ENCODE measurements at places on chromosomes 1 and 21.

DNA sequence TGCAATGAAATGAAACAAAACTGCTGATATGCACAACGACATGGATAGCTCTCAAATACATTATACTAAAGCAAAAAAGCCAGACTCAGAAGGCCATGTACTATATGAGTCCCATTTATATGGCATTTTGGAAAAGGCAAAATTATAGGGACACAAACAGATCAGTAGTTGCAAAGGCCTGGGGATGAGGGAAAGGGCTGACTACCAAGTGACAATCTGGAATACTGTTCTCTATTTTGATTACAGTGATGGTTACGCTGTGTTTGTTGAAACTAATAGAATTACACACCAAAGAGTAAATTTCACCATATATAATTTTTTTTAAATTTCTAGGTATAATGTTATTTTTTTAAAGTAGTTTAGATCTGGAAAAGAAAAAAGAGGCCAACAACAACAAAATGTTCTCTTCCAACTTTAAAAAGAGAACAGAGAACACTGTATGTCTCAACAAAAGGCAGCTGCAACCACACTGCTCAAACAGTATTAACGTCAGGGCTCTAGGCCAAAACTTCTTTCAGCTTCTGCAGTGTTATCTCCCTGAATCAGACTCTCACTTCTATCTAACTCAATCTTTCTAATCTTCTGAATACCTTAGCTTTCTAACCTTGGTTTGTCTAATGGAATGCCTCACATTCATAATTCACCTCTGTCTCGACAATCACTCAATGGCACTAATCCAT, 75.8 kb downstream of the FOXJ3 start:
- peak; percentile 5 for DNase-seq

DNA sequence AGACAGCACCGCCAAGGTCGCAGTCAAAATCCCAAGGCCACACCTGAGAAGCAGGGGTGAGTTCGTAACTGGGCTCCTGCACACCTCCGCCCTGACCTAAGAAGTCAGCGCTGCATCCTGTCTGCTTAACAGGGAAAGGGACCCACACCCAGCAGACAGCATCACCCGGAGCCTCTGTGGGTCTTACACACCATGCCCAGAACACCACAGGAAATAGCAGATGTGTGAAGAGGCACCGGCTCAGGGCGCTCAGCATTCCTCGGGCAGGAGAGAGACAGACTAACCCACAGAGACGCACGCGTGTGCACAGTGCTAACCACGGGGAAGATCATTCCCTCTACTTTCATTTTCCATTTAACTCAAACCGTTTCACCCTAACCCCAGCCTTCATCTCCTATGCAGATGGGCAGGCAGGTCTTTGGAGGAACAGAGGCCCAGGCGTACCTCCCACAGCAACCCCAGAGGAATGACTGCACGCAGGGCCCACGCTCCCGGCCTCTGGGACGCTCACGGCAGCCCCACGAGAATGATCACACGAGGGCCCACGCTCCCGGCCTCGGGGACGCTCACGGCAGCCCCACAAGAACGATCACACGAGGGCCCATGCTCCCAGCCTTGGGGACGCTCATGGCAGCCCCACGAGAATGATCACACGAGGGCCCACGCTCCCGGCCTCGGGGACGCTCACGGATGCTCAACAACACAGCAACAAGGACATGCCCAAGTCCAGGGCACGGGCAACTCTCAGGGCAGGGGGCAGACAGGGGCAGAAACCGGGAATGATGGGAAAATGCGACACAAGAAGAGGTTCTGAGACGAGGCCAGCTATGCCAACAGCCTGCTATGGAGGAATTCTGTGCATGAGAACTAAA, 20.9 kb downstream of the POFUT2 start:
- DNase-seq, result no peak

- DNase-seq, result no peak
Measured at GRCh38 chr1:112030157-112030556, 40.7 kb upstream of the KCND3 start.

- peak; percentile 38 for DNase-seq
Measured at GRCh38 chr1:211332830-211333229, 6.2 kb downstream of the TRAF5 start.

DNA sequence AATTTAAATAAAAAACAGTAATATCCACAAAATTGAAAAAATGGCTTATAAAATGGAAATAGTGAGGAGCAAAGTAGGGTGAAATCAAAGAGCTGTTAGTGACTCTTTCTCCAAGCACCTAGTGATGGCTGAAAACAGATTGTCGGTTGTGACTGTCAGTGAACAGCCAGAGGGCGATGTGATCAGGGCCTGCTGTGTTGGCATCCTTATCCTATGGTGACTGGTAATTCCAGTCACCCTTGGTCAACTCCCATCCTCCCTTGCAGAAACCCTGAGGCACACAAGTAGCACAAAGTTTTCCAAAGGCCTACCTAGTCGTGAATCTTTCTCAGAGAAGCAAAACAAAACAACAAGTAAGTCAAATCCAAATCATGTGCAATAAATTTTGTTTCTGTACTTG, 599.8 kb upstream of the CXADR start:
- no peak for DNase-seq

- peak; percentile 79 for DNase-seq
Measured at GRCh38 chr1:241507189-241507863, 12.2 kb downstream of the FH start.

DNA sequence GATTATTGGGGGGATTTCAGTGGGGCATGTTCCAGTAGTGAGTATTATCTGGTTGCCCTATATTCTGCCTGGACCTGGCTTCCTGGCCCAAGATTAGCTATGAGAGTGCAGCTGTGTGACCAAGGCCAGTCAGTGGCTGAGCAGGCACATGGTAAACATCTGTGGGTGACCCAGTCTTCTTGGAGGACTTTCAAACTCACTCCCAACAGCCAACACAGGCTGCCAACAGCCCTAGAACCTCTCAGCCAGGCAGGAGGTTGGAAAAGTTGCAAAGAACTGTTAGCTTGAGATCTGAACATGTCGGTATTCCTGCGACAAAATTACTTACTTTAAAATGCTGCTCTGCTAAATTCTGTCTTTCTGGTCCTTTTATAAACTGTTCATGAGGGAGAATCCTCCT, 192.4 kb downstream of the TGFBR3 start:
- no peak for DNase-seq

GRCh38 chr1:44108241-44108640, 10.4 kb upstream of the KLF17 start:
- peak; percentile 23 for DNase-seq

GRCh38 chr1:21192871-21193270, 16.2 kb upstream of the EIF4G3 start:
- no peak for DNase-seq

GRCh38 chr1:179865377-179865776, 12.2 kb downstream of the TOR1AIP2 start:
- DNase-seq, result no peak

DNA sequence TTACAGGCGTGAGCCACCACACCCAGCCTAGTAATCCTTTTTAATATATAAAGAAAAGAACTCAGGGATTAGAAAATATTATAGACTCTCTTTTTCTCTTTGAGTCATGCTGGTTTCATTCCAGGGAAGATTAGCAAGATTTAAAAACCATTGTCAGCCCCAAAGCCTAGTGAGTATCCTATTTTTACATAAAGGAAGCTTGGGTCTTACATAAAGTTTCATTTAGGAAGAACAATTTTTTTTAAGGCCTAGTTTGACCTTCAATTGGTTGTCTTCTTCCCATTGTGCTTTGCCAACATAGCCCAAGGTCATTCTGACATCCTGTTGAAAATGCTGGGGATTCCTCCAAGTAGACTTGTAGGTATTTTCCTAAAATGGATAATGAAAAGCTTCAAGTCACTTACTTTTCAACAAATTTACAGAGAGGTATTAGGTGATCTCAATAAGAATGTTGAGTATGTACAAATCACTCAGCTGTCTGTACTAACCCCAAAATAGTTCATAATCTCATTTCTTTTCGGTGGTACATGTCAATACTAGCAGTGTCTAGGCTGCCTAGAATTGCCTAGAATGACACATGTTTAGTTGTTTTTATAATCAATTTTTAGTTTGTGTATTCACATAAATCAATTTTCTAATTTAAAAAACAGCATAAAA, 4.3 kb upstream of the KIF14 start:
- DNase-seq, result peak; percentile 73

DNA sequence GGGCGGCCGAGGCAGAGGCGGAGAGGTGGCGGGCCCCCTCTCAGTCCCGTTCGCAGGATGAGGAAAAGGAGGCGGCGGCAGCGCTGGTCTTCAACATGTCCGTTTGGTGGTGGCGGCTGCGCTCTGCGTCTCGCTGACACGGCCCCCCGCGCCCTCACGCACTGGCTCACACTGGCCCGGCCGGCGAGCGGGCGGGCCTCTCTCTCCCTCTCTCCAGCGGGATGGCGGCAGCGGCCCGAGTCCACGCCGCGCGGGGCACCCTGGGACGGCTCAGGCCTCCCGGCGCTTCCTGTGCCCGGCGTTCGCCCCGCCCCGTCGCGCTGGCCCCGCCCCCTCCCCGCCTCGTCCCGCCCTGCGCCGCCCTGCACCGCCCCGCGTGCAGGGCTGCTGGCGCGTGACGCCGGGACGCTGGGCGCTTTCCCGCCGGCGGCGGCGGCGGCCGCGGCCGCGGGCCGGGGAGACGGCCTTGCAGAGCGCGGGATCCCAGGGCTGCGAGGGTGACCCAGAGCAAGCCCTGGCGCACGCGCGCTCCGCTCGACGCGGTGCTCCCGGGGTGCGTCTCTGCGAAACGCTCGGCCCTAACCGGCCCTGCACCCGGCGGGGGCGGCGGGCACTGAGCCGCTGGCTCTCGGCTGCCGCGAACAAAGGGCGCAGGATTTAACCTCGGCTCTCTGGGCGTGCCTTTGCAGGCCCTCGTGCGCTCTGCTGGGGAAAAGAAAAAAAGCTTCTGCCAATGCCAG, at the start of gene SCAF4:
Gene SCAF4, minus strand, starts transcription at position 262 of the 740 bp plus-strand sequence. CDS start 426 bp downstream, outside the sequence.
- peak; percentile 91 for DNase-seq

DNA sequence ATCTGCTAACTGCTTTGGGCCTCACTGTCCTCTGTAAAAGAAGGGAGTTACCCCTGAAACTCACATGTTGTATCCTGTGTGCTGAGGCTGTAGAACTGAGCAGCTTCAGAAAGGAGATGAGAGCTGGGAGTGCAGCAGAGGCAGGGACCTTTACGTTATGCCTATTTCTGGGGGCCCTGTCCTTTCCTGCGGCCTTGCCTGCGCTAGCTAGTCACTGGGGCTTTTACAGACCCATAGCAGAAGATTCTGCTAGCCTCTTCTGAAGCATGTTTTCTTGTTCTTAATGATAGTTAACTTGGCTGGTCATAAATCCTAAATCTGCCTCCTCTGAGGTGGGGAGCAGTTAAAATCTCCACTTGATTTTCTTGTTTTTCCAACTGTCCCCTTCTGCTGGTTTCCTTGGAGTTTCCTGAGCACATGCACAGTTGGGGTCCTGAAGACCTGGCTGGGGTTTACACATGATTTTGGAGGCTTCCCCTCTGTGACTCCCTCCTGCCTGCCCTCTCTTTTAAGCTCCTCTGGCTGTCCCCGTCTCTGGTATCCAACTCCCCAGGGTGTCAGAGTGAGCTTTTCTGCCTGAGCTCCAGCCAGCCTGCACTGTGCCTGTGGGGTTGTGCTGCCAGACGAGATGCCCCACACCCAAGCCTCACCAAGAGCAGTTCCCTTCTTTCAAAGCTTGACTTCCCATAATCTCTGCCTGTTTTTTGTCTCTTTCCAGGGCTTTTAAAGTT, 76.6 kb downstream of the NOS1AP start:
- DNase-seq, result no peak

- no peak for DNase-seq
Measured at GRCh38 chr1:87673748-87674147, 345.1 kb downstream of the LMO4 start.

- no peak for DNase-seq
Measured at GRCh38 chr1:229768232-229768631, 142.2 kb downstream of the URB2 start.

- DNase-seq, result no peak
Measured at GRCh38 chr1:202708456-202709275, 1.6 kb downstream of the SYT2 start.

DNA sequence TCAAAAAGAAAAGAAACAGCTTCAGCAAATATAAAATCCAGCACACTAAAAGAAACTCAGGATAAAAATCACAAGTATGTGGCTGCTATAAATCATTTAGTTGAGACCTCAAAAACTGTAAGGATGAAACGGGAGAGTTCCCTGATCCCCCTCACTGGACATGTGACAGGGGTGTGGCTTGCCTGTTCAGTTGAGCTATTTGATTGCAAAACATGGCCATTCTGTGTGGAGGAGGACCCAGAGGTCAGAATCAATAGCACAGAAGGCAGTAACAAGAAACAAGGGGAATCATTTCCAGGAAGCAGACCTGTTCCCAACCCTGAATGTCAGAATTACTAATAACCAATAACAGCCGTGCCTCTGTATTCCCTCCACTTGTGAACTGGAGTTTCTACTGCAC, 27.9 kb downstream of the RBM11 start:
- peak; percentile 13 for DNase-seq

DNA sequence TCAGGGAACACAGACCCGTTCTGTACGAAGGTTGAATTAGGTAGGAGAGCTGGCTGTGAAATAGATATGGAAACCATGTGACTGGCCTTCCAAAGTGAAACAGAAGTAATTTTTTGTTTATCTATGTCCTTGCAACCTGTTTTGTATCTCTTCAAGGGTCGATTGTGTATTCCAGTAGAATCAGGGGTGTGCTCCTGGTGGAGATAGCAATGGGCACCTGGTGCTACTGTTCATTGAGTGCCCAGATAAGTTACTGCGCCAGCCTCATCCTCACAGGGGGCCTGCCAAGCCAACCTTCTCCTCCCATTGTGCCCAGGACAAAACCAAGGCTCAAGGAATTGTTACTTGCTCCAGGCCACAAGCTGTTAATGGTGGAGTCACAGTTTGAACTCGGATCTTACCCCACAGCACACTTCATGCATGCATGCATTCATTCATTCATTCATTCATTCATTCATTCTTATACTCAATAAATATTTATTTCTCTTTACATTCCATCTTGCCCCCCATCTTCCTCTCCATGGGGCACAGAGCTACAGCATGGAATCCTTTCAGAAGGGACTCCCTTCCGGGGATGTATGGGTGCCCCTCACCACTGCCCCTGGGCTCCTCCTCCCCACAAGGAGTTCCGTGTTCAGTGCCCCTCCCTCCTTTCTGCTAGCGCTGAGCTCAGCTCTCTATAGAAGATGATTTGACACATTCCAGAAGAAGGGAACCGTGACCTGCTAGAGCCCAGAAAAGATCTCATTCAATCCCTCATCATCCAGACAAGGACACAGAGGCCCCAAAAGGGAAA, 24.0 kb downstream of the ADORA1 start:
- no peak for DNase-seq
